T-helper 17 cell (primary cell): ENCODE measurements at places on chromosomes 2 and 18. TPM values are rescaled to one million over a fixed set of nuclear protein-coding genes. Genes with fewer than 3 reads are reported as not detected.

The TSGA10 gene
- total RNA-seq, result 7.7 TPM

The MC4R gene
- total RNA-seq, result not detected

- H3K4me3 ChIP-seq, result no peak overlapping the region
- peaks cover 2% of the 10 kb centered on the region for H3K36me3 ChIP-seq
- no peak overlapping the region for H3K27ac ChIP-seq
- DNase-seq, result no peak
Measured at GRCh38 chr2:176768185-176768584, 444.4 kb upstream of the HNRNPA3 start.

- no peak overlapping the region for H3K4me3 ChIP-seq
- H3K4me1 ChIP-seq, result peaks cover 9% of the 10 kb centered on the region
- H3K27ac ChIP-seq, result no peak overlapping the region
Measured at GRCh38 chr2:231110551-231110950, 14.3 kb downstream of the HTR2B start.

GRCh38 chr2:52097071-52097470 is 1065.1 kb upstream of the NRXN1 start:
- DNase-seq, result no peak
- H3K27me3 ChIP-seq, result no peaks in the 10 kb centered on the region
- no peak overlapping the region for H3K27ac ChIP-seq
- H3K36me3 ChIP-seq, result no peaks in the 10 kb centered on the region
- no peaks in the 10 kb centered on the region for H3K4me1 ChIP-seq

DNA sequence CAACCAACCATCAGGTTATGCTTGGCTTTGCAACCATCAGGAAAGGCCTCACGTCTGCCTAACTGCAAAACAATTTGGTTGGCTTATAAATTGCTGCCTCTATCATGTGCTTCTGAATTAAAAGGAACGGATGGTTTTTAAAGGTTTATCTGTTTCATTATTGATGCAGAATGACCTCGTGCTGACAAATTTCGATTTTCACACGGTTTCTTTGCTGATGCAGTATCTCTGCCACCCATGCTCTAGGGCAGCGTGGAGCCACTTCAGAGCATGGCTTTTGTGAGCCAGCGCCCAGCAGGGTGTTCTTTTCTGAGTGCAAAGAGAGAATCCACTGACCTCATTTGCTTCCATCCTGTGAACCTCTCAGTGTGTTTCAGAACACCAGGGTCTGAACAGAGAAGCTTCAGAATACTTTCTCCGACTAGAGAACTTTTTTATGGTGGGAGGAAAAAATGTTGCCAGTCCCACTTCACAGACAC is 143.1 kb upstream of the L3MBTL4 start:
- no peaks in the 10 kb centered on the region for H3K27me3 ChIP-seq
- no peak for DNase-seq
- no peaks in the 10 kb centered on the region for H3K36me3 ChIP-seq
- no peak overlapping the region for H3K27ac ChIP-seq
- no peak overlapping the region for H3K4me3 ChIP-seq
- no peaks in the 10 kb centered on the region for H3K4me1 ChIP-seq

- no peaks in the 10 kb centered on the region for H3K27me3 ChIP-seq
- no peaks in the 10 kb centered on the region for H3K36me3 ChIP-seq
- no peak overlapping the region for H3K27ac ChIP-seq
- no peak for DNase-seq
- no peaks in the 10 kb centered on the region for H3K4me1 ChIP-seq
Measured at GRCh38 chr2:140136861-140137260, 1356.7 kb upstream of the NXPH2 start.

DNA sequence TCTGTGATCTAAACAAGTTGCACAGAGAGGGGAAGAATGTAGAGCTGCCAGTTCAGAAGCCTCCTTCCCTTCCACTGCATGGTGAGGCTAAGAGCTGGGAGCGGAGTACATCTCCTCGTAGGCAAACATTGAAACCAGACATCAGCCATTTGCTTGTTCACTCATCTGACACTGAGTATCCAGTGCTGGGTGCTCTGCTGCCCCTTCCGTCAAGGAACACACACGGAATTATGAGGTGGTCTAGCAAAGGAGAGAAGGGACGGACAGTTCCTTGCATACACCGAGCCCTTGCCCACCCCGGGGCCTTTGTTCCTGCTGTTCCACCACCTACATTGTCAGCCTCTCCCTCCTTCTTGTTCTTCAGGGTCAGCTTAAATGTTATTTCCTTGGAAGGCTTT is 44.6 kb downstream of the SLC4A1AP start:
- H3K27ac ChIP-seq, result no peak overlapping the region
- no peak overlapping the region for H3K4me3 ChIP-seq
- DNase-seq, result no peak
- H3K36me3 ChIP-seq, result no peaks in the 10 kb centered on the region
- peaks cover 4% of the 10 kb centered on the region for H3K4me1 ChIP-seq
